ENCODE measurements at places on chromosomes 1 and 21.

DNA sequence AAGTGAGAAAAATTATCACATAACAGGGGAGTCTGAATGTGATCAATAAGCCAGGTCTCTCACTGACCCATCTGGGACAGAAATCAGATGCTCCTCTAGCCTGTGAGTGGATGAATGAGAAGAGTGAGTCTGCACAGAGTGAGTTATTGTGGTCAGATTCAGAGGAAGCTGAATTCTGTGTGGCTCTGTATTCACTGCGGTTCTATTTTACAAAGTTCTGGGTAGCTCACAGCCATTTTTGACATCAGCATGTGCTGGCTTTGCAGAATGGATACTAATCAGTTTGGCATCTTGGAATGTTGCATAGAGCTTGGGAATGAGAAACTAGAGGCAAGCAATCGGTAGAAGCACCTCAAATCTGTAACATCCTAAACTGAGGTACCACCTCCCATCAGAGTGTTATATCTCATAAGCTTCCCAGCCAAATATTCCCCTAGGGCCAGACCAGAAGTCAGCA is 3.8 kb downstream of the COLGALT2 start:
- DNase-seq, result no peak
- H3K27ac ChIP-seq, result no peak overlapping the region
- H3K27me3 ChIP-seq, result peaks cover 25% of the 10 kb centered on the region
- H3K36me3 ChIP-seq, result no peaks in the 10 kb centered on the region
- no peak overlapping the region for H3K4me3 ChIP-seq

GRCh38 chr1:153794624-153795329 is 19.6 kb downstream of the SLC27A3 start:
- no peaks in the 10 kb centered on the region for H3K36me3 ChIP-seq
- no peak for DNase-seq
- H3K4me3 ChIP-seq, result no peak overlapping the region
- H3K4me1 ChIP-seq, result peaks cover 22% of the 10 kb centered on the region
- no peaks in the 10 kb centered on the region for H3K27me3 ChIP-seq

- no peak for DNase-seq
- no peaks in the 10 kb centered on the region for H3K36me3 ChIP-seq
- H3K4me3 ChIP-seq, result no peak overlapping the region
- H3K4me1 ChIP-seq, result no peaks in the 10 kb centered on the region
- H3K27ac ChIP-seq, result no peak overlapping the region
Measured at GRCh38 chr1:57638239-57638638, 214.4 kb upstream of the DAB1 start.

GRCh38 chr1:243397613-243398321 is 141.9 kb downstream of the SDCCAG8 start:
- no peak overlapping the region for H3K4me3 ChIP-seq
- DNase-seq, result no peak
- no peak overlapping the region for H3K27ac ChIP-seq
- no peaks in the 10 kb centered on the region for H3K27me3 ChIP-seq

GRCh38 chr1:234250747-234251146 is 122.5 kb upstream of the COA6 start:
- H3K4me1 ChIP-seq, result no peaks in the 10 kb centered on the region
- no peak overlapping the region for H3K4me3 ChIP-seq
- DNase-seq, result no peak
- no peaks in the 10 kb centered on the region for H3K36me3 ChIP-seq
- no peak overlapping the region for H3K27ac ChIP-seq

GRCh38 chr1:79657951-79658658 is 651.6 kb upstream of the ADGRL4 start:
- H3K27ac ChIP-seq, result no peak overlapping the region
- no peak for DNase-seq
- no peaks in the 10 kb centered on the region for H3K36me3 ChIP-seq
- no peaks in the 10 kb centered on the region for H3K27me3 ChIP-seq
- no peaks in the 10 kb centered on the region for H3K4me1 ChIP-seq

- H3K36me3 ChIP-seq, result no peaks in the 10 kb centered on the region
- no peaks in the 10 kb centered on the region for H3K4me1 ChIP-seq
- no peak for DNase-seq
- no peak overlapping the region for H3K4me3 ChIP-seq
- no peaks in the 10 kb centered on the region for H3K27me3 ChIP-seq
Measured at GRCh38 chr1:69122373-69122772, 445.3 kb upstream of the LRRC7 start.

DNA sequence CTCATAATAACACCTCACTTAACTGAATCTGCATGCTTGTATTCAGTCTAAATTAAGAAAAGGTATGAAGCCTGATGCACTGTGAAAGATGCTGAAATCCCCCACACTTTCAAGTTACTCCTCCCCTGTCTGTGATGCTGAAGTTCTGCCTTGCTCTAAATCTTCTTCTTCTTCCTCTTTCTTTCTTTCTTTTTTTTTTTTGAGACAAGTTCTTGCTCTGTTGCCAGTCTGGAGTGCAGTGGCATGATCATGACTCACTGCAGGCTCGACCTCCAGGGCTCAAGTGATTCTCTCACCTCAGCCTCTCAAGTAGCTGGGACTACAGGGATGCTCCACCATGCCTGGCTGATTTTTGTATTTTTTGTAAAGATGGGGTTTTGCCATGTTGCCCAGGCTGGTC is 231.0 kb upstream of the B3GALT2 start:
- H3K27me3 ChIP-seq, result no peaks in the 10 kb centered on the region
- H3K36me3 ChIP-seq, result no peaks in the 10 kb centered on the region
- H3K4me3 ChIP-seq, result no peak overlapping the region
- peaks cover 12% of the 10 kb centered on the region for H3K4me1 ChIP-seq
- no peak overlapping the region for H3K27ac ChIP-seq
- no peak for DNase-seq

GRCh38 chr1:66403007-66403731 is 130.8 kb upstream of the SGIP1 start:
- H3K36me3 ChIP-seq, result no peaks in the 10 kb centered on the region
- H3K27ac ChIP-seq, result peak overlapping the region; percentile 39
- no peak overlapping the region for H3K4me3 ChIP-seq
- DNase-seq, result no peak

DNA sequence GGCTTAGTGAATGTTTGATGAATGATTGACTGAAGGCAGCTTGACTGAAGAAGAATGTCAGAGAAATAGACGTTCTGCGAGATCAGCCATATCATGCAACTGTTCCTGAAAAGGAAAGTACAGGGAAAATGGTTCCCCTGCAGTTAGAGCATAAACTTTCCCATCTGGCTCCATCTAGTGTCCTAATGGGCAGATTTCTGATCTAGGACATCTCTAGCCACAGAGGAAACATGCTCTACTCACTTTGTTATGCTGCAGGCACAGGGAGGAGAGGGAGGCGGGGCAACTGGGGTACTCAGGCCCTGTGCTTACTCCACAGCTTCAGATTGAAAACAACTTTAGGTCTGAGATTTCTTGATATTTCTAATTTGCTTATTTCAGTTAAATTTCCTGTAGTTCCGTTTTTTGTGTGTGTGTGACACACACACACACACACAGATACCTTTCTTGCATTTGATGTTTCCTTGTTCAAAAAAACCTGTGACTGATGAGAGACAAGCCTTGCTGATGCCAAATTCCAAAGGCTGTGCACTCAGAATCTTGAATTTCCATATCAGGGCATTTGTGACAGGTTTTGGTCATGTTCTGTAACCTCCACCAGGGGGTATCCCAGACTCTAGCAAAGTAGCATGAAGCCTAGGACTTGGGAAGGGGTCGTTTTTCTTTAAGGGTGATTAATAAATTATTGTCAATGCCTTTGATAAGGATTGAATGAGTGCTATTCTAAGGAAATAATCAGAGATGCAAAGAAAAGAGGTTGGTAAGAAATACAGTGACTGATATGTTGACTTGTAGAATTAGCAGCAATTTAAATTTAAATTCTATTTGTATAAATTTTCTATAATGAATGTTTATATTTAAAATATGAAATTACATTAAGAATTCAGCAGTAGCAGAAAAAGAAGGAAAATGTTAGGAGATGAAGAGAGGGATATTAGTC is 139.7 kb upstream of the BEND5 start:
- no peaks in the 10 kb centered on the region for H3K36me3 ChIP-seq
- no peak overlapping the region for H3K4me3 ChIP-seq
- DNase-seq, result no peak
- H3K27ac ChIP-seq, result no peak overlapping the region
- no peaks in the 10 kb centered on the region for H3K4me1 ChIP-seq

DNA sequence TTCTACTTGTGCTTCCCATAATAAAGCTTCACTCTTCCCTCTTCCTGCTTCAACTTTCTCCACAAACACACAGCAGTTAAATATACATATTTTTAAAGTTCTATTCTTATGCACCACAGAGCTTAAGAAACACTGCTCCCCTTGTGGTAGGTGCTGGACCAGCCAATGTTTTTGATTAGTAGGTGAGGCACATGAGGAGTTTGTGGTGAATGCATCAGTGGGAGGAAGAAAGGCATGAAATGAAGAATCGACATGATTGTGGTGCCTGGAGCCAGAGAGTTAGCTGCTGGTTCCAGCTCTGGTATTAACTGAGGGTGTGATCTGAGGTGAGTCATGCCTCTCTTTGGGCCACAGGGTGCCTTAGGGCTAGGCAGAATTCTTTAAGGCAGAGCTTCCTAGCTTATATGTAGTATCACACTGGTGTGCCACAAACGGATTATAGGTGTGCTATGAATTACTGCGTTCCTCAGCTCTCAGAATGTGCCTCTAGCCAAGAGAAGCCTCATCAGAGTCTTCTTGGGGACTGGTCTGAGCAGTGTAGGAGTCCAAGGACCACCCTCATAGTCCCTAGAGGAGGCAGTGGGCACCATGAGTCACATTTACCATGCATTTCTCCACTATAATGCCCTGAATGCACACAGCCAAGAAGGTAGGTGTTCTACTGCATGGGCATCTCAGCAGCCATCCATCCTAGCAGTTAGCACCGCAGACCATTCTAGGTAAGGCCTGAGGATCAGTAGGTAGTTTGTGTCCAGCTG is 97.4 kb upstream of the SGIP1 start:
- no peaks in the 10 kb centered on the region for H3K27me3 ChIP-seq
- DNase-seq, result no peak
- peaks cover 8% of the 10 kb centered on the region for H3K4me1 ChIP-seq
- peak overlapping the region; percentile 26 for H3K27ac ChIP-seq
- no peaks in the 10 kb centered on the region for H3K36me3 ChIP-seq

DNA sequence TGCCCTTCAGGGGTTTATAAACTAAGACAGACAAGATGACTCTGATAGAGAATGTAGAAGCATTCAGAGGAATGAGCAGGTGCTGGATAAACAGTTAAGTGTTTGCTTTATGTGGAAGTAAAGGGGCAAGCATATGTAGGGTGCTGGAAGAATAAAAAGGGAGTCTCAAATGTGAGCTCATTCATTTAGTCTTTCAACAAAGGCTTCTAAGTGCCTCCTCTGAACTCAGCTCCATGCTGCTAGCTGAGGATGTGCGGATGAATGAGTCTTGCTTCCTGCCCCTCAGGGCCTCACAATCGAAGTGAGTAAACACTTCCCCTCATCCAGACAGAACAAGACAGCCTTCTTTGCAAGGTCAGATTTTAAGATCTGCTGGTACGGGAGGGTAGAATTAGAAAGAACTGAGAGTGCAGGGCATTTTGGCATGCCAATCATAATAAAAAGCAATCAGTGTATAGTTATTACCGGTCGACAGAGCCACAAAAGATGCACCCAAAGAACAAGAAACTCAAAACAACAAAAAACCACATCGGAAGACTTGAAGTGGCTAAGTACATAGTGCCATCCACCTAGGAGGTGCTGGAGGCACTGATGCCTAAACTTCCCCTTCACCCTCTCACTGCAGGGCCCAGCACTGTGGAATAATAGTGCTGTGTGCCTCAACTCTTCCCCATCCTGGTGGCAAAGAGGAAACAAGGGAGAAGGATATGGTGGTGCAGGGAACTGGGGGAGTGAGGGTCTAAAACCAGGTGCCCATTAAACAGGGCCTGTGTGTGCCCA is 69.8 kb downstream of the TNR start:
- no peak overlapping the region for H3K4me3 ChIP-seq
- no peaks in the 10 kb centered on the region for H3K36me3 ChIP-seq

GRCh38 chr1:199157494-199157893 is 518.7 kb downstream of the PTPRC start:
- no peak overlapping the region for H3K4me3 ChIP-seq
- no peaks in the 10 kb centered on the region for H3K27me3 ChIP-seq
- DNase-seq, result no peak
- H3K36me3 ChIP-seq, result no peaks in the 10 kb centered on the region

GRCh38 chr1:120178799-120179756 is 2.8 kb upstream of the SEC22B start:
- DNase-seq, result no peak
- H3K36me3 ChIP-seq, result no peaks in the 10 kb centered on the region
- H3K27ac ChIP-seq, result no peak overlapping the region
- no peak overlapping the region for H3K4me3 ChIP-seq
- no peaks in the 10 kb centered on the region for H3K27me3 ChIP-seq
- H3K4me1 ChIP-seq, result peaks cover 19% of the 10 kb centered on the region

DNA sequence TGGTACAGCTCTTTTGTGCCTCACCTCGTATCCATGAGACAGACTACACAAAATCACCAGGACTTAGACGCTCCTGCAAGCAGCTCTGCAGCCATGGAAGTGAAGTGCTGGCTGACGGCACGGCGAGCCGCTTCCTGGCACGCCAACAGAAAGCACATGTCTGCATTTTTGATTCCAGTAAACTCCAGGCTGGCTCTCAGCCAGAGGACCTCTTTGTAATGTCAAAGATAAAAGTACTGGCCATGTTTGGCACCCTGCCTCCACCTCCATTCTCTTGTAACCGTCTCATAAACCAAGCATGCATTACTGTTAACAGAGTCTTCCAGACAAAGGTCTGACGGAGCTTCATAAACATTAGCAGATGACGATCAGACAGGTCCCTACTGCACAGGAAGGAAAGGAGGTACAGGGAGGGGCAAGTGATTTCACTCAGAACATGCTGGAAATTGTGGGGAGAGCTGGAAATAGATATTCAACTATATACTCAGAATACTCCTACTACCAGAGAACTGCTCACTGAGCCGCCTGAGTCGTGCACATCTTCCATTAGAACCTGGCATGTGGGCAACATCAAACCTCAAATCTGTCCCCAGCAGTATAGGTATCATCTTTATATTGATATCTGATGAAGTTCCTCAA is 632.0 kb downstream of the SMYD3 start:
- no peak overlapping the region for H3K4me3 ChIP-seq
- no peak for DNase-seq
- H3K27ac ChIP-seq, result no peak overlapping the region
- H3K36me3 ChIP-seq, result no peaks in the 10 kb centered on the region
- no peaks in the 10 kb centered on the region for H3K27me3 ChIP-seq
- H3K4me1 ChIP-seq, result peaks cover 8% of the 10 kb centered on the region

GRCh38 chr1:4611563-4612341 is 42.7 kb upstream of the AJAP1 start:
- no peaks in the 10 kb centered on the region for H3K4me1 ChIP-seq
- no peak overlapping the region for H3K27ac ChIP-seq
- H3K27me3 ChIP-seq, result peaks cover 20% of the 10 kb centered on the region
- no peak overlapping the region for H3K4me3 ChIP-seq
- no peak for DNase-seq

DNA sequence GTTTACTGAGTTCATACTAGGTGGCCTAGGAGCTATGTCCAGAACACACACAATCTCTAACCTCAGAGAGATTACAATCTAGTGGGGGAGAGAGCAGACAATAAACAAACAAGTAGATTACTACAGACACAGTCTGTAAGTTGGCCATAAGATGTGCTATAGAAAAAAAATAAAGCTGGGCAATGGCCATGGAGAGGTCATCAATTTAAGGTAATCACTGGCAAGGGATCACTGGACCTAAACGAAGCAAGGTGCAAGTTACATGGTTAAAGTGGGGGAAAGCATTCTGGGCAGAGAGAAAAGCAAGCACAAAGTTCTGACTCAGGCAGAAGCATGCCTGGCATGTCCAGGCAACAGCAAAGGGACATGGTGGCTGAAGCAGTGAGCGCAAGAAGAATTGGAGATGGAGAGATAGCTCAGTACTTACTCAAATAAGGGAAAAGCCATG is 147.0 kb downstream of the RERE start:
- DNase-seq, result no peak
- H3K4me1 ChIP-seq, result peaks cover 34% of the 10 kb centered on the region
- H3K27me3 ChIP-seq, result no peaks in the 10 kb centered on the region

Measured in suprapubic skin (tissue), 4 donors.